ENCODE measurements at places on chromosomes 11 and 22. TPM values are rescaled to one million over a fixed set of nuclear protein-coding genes. Genes with fewer than 3 reads are reported as not detected.

GRCh38 chr22:43994006-43994405, 30.1 kb upstream of the PARVB start:
- no peak for ATAC-seq

DNA sequence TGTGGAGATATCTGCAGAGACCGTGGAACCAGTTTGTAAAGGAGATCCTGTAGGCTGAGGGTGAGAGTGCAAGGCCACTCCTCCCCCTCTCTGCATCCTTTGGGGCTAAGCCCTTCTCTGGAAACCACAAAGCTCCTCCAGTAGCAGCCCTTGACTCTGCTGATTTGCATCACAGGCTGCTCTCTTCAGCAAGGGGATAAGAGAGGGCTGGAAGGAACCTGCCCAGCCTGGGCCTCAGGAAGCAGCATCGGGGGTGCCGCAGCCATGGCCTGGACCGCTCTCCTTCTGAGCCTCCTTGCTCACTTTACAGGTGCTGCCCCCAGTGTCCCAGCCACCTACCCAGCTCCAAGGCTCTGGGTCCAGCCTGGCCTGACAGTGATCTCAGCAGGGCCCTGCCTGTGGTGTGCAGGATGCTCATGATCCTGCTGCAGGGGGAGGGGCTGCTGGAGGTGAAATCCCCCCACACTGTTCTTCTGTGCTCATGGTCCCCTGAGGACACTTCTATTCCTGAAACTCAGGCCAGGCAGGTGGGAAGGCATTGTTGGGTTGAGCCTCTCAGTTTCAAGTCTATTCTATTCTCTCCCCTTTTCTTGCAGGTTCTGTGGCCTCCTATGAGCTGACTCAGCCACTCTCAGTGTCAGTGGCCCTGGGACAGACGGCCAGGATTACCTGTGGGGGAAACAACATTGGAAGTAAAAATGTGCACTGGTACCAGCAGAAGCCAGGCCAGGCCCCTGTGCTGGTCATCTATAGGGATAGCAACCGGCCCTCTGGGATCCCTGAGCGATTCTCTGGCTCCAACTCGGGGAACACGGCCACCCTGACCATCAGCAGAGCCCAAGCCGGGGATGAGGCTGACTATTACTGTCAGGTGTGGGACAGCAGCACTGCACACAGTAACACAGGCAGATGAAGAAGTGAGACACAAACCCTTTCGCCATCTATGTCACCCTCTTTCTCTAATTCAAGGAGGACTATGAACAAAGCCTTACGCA, 68.5 kb upstream of the IGLL5 start:
- ATAC-seq: no peak

DNA sequence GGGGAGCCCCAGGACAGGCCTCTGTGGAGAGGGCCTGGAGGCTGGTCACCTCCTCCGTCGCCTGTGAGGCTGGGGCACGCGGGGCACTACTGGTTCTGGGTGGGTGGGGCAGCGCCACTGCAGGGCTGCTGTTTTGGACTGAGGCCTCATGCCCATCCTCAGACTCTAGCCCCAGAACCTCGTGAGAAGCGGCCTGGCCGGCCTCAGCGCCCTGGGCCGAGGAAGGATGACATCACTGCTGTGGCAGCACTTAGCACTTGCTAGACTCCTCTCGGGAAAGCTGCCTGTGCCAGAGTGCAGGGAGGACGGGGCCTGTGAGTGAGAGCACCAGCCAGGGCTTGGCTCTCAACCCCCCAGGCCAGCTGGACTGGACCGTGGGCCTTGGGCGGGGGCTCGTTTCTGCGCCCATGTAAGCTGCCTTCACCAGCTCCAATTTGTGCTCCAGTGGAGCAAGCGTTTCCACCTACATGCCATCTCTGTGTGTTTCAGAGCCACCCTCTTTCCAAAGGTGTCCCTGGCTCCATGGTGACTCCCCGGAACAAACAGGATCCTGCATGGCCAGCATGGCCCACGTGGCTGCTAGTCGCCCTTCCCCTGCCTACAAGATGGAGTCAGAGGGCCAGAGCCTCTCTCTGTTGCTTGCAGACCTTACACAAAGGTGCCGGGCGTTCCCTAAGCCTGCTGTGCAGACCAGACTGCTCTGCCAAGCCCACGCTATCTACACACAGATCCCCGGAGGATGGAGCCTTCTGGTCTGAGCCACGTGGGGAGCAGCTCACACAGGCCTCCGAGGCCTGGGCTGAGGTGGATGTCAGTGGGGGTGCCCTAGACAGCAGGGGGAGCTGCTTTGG, 102.9 kb downstream of the CTTN start:
- peak; percentile 34 for ATAC-seq

DNA sequence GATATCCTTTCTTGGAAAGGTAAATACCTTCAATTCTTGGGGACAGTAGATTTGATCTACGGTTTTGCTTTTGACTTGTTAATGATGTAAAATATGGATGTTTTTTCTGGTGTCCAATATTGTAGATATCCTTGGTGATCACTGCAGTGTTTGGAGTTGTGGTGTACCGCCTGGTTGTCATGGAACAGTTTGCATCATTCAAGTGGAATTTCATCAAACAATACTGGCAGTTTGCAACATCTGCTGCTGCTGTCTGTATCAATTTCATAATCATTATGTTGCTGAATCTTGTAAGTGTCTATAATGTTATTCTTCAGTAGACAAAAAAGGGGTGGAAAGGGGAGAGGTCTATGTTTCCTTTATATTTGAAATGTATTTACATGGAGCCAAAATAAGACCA, 27.4 kb upstream of the MUC15 start:
- no peak for ATAC-seq

DNA sequence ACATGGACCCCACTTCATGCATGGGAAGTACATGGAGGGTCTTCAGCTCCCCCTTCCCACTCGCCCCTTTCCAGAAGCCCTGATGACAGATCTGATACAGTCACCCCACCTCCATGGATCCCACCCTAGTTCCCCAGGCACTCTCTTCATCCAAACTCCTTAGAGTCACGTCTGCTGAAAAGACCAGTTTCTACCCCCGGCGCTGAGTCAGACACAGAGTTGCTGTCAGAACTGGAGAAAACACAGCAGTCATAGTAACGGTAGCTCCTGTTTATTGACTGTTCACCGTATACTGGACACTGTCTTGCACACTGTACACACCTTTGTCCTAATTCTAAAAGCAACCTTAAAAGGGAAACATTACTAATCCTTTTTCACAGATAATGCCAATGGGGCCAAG, 29.1 kb downstream of the DRD2 start:
- no peak for ATAC-seq

GRCh38 chr11:66546368-66546965, at the start of gene ACTN3:
Gene ACTN3, plus strand, starts transcription at chr11:66546903. Its CDS starts 35 bp downstream, at chr11:66546938.
- ATAC-seq: no peak

TECTA gene
- 15.8 TPM for total RNA-seq

DNA sequence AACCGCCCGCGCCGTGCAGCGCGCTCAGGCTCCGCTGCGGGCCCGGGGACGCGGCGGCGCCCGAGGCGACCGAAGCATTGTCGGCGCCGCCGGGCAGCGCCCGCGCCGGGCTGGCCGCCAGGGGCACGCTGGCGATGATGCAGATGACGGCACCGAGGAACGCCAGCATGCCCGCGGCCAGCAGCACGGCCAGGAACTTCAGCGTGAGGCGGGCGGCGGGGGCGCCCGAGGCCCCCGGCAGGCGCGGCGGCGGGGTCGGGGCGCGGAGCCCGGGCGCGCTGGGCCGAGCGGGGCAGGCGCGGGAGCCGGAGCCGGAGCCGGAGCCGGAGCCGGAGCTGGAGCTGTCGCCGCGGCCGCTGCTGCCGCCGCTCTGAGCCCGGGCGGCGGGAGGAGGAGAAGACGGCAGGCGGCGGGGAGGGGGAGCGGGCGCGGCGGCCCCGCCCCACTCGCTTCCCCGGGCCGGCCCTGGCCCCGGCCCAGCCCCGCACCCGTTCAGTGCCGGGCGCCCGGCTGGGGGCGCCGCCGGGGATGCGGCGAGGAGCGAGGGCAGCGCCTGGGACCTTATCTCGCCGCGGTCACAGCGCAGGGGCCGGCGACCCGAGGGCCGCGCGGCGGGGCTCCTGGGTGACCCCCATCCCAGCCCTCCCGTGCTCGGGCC, at the start of gene NPTXR:
Gene NPTXR, minus strand, starts transcription at position 372 of the 658 bp plus-strand sequence.
- ATAC-seq: peak; percentile 81

GRCh38 chr11:72826942-72827480, 12.8 kb downstream of the ATG16L2 start:
- ATAC-seq: no peak

GRCh38 chr11:62832336-62833234, at the start of gene TEX54:
Gene TEX54, minus strand, starts transcription at chr11:62832841.
- peak; percentile 13 for ATAC-seq

DNA sequence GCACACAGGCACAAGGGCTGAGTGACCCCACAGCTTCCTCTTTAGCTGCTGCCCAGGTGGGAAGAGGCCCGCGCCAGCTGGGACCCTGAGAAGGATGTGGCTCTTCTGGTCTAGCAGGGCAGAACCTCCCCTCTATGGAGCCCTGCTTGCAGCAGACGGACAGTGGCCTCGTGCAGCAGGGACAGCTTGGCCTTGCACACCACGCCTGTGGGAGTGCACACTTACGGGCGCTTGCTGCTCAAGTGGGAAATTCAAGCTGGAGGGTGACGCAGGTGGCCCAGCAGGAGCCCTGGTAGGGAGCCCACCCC, 971.4 kb downstream of the BRD1 start:
- no peak for ATAC-seq

GRCh38 chr22:40462195-40462984, 92.0 kb downstream of the SGSM3 start:
- ATAC-seq: no peak

NAALADL1 gene
- total RNA-seq: 2.4 TPM

FGF3 gene
- total RNA-seq: not detected

DNA sequence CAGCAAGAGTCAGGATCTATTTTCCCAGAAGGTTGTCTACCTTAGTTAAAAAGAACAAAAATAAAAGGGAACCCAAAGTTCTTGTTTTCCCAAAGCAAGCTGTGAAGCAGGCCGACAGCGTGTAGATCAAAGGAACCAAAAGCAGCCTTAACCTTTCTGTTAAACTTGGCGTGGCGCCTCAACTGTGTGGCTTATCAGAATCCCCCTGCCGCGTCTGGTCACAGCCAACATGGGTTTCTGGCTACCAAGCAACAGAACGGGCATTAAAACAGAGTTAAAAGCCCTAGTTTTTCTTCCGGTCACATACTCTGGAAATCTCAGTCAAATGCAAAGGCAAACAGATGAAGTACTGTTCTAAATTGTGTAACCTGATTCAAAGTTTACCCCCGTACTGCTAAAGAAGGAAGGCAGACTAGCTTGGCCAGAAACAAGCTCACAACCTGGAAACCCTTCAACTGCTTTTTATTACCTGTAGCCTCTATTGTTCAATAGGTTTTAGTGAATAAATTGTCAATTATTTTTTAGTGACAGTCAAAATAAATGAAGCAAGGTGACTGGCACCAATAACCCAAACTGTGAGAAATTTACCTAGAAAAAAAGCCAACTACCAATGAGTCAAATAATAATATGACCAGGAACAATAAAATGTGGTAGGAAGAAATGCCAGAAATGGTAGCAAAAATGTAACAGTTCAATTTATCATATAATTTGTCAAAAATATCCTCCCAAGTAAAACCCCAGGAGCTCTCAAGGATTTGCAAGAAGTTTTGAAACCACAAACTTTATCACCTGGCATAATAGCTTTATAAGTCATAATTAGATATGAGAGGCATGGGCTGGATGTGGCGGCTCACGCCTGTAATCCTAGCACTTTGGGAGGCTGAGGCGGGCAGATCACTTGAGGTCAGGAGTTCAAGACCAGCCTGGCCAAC, 21.4 kb downstream of the CHKA start:
- peak; percentile 73 for ATAC-seq

MMP8 gene
- 0.11 TPM for total RNA-seq

- ATAC-seq: no peak
These were observed 41.0 kb upstream of the CD5 start for GRCh38 chr11:61061081-61061826.

GRCh38 chr11:119338318-119338890, 2.3 kb downstream of the C1QTNF5 start:
- peak; percentile 52 for ATAC-seq

KDM4E gene
- 0.50 TPM for total RNA-seq

DNA sequence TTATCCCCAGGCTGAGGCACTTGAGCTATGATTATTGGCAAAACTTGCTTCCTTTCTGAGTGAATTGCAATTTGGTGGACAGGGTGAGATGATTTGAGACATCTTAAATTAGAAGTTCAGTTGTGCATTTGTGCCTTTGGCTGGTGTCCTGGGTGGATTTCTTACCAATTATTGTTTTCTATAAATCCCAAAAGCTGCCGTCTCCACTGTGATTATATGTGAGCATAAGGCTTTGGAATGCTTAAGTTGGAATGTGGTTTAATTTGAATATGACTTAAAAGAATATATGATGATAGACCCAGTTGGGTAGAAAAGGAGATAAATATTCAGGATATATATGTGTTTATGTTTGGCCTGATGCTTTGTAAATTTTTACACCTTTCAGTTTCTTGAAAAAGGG, 70.0 kb downstream of the EXT2 start:
- ATAC-seq: no peak

- no peak for ATAC-seq
These were observed 928 bp upstream of the CRACR2B start for GRCh38 chr11:826836-827145.

TRMU gene
- 31.0 TPM for total RNA-seq

DNA sequence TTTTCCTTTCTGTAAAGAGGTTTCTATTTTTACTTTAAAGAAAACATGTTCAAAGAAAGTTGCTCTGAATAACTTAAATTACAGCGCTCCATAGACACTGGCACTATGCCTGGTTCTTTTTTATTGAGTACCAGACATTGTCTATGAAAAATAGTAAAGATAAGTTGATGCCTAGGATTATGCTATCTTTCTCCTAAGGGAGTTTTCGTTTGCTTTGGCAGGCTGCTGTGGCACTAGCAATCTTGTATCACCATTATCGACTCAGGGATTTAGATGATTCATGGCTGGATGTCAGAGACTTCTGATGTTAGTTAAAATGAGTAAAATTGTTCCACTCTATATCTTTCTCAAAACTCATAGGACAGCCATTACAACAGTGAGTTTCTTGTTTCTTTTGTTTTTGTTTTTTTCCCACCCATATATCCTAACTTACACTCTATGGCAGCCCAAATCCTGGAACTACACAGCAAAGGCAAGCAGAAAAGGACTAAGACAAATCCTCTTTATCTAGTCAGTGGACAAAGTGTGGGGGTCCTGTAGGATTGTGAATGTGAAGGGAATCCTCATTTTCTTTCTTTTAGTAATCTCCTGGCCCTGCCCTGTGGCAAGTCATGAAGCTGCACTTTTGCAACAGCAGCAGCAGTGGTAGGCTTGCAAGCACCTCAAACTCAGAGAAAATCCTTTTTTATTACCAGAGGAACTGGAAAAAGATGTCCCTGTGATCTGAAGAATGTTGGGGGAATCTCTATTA, 20.7 kb downstream of the SLN start:
- no peak for ATAC-seq

GRCh38 chr11:128507936-128508335, 79.4 kb downstream of the ETS1 start:
- ATAC-seq: no peak

- no peak for ATAC-seq
These were observed 532.2 kb upstream of the CCDC90B start for GRCh38 chr11:83818349-83818748.

MRGPRX4 gene
- not detected for total RNA-seq

RAG2 gene
- 1.0 TPM for total RNA-seq

- no peak for ATAC-seq
These were observed 66.2 kb downstream of the DHCR7 start for GRCh38 chr11:71381781-71382505.

- no peak for ATAC-seq
These were observed 348.4 kb upstream of the NARS2 start for GRCh38 chr11:78922859-78923625.

DENND6B gene
- total RNA-seq: 11.1 TPM

Measured in motor neuron (in vitro differentiated cells).